ENCODE measurements at places on chromosomes 13 and 19. TPM values are rescaled to one million over a fixed set of nuclear protein-coding genes. Genes with fewer than 3 reads are reported as not detected.
A peak's percentile ranks its signal among the peaks of the same experiment; 100 is the strongest.

IFNL1 gene
- total RNA-seq = not detected

- DNase-seq = no peak
These were observed 223.0 kb downstream of the TSHZ3 start for GRCh38 chr19:31126236-31126635.

- no peak for DNase-seq
These were observed 16.3 kb downstream of the DCUN1D2 start for GRCh38 chr13:113474179-113474578.

DNA sequence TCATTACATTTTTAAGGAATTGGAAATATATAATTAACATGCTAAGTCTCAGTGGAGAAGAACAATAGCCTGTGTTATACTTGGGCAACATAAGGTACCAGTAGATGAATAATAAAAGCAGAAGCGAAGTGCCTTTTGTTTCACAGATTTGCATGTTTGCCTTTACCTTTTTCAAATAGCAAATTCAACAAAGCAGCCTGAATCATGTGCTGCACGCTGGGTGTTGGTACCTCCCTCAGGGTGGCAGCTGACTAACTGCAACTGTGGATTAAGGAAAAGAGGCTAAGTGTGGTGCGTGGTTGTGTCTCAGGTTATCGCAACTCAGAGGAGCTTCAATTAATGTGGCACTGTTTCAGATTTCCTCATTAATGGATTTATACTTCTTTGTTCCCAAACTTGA is 189.0 kb downstream of the LMO7 start:
- no peak for DNase-seq

DNA sequence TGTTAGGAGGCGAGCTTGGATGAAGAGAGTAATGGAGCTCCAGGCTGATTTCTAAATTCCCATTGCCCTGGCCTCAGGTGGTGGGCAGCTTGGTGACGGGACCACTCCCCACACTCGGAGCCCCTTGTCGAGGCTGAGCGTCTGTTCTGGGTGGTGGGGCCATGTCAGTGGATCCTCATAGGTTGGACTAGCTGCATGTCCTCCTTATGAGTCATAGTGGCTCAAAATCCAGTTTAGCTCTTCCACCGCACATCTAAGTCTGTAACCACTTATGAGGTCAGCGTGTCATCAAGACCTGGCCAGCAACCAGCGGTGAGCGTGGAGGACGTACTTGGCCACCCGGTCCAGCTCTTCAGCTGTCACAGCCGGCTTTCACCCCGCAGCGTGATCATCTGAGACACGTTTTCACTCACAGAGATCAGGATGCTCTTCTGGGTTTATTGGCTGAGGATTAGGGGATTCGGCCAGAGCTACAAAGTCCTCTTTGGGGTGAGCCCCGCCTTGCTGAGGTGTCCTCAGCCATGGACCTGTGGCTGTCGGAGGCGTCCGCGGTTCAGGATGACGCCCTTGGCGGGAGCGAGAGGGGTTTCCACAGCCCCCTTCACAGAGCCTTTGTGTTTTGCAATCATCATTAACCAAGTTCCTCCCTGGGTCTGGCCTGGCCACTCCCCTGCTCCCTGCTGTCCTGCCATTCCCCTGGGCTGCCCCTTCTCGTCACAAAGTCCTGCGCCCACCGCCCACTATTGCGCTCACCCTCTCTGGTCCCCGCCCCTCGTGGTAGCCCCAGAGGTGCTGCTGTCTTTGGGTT is 41.9 kb downstream of the ADPRHL1 start:
- DNase-seq = peak; percentile 85

DNA sequence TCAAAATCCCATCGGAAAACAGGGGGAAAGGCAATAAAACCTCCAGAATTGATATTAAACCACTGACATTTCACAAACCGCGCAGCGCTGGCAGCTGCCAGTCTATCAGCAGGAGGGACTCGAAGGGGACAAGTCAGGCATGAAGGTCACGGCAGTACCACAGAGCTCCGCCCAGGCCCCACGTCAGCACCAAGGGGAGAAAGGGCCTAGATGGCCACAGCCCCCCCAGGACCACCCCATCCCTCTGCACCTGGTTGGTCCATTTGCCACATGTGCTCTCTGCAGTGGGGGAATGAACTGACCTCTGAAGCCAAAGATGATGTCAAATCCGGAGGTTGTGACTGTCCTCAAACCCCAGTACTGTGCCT is 9.5 kb upstream of the VSTM2B start:
- no peak for DNase-seq

CATSPERD gene
- not detected for total RNA-seq

DNA sequence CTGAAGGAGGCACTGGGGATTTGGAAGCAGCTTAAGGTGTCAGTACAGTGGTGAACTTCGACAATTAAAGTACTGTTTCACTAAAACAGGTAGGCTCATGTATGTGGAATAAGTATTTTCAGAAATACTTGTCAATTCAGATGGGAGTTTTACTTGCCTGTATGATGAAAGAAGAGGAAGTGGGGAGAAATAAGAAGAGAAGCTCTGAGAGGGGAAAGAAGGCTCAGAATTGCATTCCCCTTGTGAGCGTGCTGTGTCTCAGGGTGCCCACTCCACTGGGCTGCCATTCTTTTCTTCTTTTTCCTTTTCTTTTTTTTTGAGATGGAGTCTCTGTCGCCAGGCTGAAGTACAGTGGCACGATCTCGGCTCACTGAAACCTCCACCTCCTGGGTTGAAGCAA is 38.6 kb upstream of the RNF17 start:
- DNase-seq = no peak

GRCh38 chr13:73535341-73535740 is 476.5 kb downstream of the KLF5 start:
- no peak for DNase-seq

PRR12 gene
- 2.5 TPM for total RNA-seq

DNA sequence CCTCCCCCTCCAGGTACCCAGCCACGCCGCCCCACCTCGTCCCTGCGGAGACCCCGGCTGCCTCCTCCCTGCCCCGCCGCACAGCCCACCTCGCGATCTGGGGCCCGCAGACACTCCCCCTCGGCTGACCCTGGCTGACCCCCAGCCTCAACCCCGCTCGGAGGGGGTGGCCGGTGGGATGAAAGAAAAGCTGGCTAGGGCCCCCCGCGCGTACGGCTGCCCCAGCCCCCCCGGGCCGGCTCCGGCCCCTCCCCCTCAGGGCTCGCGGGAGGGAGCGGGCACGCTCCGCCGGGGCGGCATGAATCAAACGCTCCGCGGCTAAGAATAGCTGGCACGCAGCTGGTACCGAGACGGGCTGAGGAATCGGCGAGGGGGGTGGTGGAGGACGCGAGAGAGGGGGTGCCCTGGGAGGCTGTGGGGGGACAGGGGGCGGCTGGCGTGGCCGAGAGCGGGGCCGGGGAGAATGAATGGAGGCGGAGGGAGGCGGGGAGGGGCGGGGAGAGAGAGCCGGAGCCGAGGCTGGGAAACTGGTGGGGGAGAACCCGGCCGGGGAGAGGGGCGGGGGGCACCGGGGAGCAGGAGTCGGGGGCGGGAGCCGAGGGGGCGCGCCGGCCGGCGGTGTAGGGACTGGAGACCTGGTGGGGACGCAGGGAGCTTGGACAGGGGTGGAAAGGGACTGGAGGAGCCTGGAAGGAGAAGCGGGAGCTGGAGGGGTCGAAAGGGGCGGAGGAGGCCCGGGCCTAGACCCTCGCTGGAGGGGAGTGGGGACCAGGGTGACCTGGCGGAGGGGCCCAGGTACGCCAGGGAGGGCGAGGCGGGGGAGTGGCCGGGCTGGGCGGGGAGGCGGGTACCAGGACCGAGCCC is 1.1 kb downstream of the SHANK1 start:
- DNase-seq = no peak

GRCh38 chr13:36163809-36164308 is 32.7 kb upstream of the DCLK1 start:
- DNase-seq = peak; percentile 93

- no peak for DNase-seq
These were observed 2.2 kb upstream of the PRKD2 start for GRCh38 chr19:46718934-46719622.
